ENCODE measurements at places on chromosomes 1 and 21.

GRCh38 chr1:198125995-198126735 is 30.6 kb upstream of the NEK7 start:
- no peak for DNase-seq

GRCh38 chr1:43853161-43853921 is 80.3 kb upstream of the ARTN start:
- DNase-seq = no peak

DNA sequence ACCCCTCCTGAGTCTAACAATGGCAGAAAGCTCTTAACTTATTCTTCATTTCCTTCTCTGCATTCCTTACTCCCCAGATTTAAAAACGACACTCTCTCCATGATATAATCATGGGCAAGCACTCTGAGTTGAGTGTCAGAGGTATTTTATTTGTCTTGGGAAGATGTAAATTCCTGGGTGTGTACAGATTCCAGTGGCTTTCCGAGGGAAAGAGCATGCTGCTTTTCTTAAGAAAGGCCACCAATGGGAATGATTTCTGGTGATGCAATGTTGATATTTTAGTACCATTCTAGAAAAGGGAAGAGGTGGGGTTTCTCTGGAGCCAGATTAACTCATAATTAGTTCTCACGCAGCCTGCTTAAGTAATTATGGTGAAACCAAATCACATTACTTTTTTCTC is 47.8 kb upstream of the BTG3 start:
- DNase-seq = no peak

- no peak for DNase-seq
Observed at GRCh38 chr1:183124259-183124658, 61.8 kb upstream of the LAMC2 start.

DNA sequence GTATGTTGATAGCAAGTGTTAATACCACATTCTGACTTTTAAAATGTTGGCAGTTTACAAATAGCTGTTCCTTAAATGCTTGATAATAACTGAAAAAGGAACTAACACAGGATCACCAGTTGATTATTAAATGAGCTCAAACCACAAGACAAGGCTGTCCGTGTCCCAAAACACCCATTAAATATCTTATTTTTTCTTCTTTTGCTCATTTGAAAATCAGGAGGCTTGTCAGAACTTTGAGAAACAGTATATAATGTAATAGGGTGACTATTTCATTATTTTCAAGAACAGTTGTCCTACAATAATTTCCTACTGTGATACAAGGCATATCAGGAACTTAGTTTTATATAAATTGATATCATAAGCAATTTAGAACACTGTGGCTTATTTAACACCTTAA is 2.7 kb downstream of the CDKN2C start:
- no peak for DNase-seq

- DNase-seq = no peak
Observed at GRCh38 chr21:43306391-43306790, 120.5 kb downstream of the SIK1 start.

- no peak for DNase-seq
Observed at GRCh38 chr1:113662101-113662500, 97.2 kb downstream of the PHTF1 start.

DNA sequence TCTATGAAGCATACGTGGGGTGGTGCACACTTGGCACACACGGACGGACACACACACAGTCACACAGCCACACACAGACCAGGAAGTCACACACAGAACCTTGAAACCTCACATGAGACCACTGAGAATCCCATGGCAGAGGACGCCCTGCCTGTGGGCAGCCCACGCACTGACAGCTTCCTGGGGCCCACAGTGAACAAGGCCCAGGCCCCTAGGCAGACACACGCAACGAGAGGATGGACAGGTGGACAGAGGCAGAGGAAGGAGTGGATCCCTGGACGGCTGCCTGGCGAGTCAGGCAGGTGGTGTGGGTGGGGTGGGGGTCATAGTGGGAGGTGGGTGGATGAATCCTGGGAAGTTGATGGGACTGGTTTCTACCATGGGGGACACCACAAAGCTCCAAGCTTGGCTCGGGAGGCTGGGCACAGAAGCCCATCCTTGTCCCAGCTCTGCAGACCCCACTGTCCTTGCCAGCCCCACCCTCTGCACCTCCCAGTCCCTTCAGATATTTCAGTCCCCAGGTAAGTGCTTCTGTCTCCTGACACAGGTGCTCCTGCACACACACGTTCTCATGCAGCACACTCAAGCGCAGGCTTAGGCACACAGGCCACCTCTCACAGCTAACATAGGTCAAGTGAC is 49.1 kb downstream of the WNT9A start:
- DNase-seq = no peak

DNA sequence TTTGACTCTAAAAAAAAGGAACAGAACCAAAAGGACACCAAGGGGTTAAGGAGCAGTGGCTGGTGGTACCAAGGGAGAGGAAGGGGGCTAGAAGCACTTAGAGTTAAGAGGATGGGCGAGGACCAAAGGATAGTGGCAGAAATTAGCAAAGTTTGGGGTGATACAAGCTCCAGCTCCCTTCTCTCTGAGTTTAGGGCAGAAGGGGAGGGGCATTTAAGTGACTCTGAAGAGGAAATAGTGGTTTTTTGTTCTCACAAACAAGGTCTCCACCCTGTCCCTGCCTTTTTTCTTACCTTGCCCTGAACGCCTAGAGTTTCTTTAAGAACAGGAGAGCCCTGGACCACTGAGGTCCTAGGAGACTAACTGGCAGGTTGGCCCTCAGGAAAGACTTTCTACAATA is 3.3 kb downstream of the CDC42SE1 start:
- DNase-seq = no peak

- DNase-seq = no peak
Observed at GRCh38 chr1:210653771-210654170, 325.1 kb downstream of the HHAT start.

GRCh38 chr1:51664421-51665240 is 47.7 kb downstream of the OSBPL9 start:
- no peak for DNase-seq

GRCh38 chr1:182910143-182910542 is 42.8 kb downstream of the SHCBP1L start:
- peak; percentile 27 for DNase-seq

GRCh38 chr1:109932679-109933078 is 22.0 kb downstream of the CSF1 start:
- no peak for DNase-seq

DNA sequence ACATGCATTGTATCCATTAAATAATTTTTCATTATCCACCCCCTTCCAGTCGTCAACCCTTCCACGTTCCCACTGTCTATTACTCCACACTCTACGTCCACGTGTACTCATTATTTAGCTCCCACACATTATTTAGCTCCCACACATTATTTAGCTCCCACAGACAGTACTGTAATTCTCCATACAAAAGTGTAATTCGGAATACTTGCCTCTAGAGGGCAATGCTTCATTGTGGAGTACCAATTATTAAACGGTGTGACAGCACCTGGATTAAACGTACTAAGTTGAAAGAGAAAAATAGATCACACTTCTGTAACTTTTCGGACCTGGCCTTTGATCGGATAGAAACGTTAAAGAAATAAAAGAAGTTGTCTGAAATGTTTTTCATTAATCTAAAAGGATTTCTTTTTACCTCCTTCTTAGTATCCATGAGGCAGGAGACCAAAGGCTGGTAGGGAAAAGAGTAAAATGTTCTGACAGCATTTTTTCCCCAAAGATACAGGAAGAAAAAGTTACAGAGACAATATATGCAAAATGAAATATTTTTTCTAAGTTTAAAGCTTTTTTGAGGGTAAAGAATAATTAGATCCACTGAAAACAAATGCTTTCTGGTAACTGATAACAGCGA is 99.2 kb downstream of the LHX8 start:
- peak; percentile 26 for DNase-seq

- DNase-seq = no peak
Observed at GRCh38 chr1:55006931-55007330, 8.2 kb downstream of the BSND start.

- no peak for DNase-seq
Observed at GRCh38 chr1:171343727-171344472, 29.9 kb downstream of the FMO4 start.

DNA sequence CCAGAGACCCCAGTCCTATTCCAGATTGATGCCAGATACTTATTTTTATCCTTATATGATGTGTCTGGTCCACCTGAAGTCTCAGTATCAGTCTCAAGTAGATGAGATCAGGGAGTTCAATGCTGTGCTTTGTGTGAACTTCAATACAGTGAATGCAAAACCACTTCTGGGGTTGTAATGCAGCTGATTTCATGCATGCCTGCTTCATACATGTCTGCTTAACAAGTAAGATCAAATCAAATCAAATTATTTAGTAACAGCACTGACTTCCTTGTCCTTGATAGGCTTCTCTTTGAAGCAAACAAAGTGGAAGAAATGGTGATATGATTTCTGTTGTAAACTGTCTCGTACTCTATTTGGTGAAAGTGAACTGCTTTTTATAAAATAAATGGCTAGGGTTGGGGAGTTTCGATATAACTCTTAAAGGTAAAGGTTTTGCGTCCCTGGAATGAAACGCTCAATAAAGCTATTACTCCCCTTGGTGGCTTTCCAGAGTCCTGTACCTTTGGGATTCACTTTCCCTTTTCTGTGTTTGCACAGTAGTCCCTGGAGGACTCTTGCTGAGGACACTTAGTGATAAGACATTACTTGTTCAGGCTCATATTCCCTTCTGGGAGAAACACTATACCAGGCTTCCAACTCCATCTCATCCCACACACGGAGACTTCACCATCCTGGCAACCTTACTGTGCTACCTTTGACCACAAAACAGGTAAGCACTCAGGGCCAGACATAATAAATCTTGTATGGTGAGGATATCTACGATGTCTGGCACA is 59.3 kb downstream of the FH start:
- DNase-seq = no peak

DNA sequence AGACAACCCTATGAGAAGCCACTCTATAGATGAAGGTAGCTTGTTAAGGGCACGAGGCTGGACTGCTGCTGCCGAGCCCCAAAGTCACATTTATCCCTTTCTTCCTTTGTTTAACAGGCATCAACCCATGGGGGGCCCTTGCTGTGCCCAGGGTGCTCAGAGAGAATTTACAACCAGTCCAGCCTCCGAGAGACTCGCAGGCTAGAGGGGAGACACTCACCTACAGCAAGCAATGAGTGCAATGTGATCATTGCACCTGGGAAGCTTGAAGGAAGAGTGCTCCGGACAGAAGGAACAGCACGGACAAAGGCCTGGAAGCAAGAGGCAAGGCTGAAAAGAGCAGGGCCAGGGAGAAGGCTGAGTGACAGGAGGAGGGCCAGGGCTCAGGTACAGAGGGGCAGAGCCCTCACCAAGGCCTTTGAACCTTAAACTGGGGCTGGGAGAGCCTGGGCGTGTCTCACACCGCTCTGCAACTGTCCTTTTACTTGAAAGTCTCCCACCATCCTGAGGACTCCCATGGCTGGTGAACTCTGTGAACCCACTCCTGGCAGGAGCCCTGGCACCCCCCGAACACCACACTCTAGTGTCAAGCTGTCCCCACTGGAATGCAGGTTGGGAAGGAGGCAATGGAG is 27.3 kb downstream of the DMRTB1 start:
- no peak for DNase-seq

DNA sequence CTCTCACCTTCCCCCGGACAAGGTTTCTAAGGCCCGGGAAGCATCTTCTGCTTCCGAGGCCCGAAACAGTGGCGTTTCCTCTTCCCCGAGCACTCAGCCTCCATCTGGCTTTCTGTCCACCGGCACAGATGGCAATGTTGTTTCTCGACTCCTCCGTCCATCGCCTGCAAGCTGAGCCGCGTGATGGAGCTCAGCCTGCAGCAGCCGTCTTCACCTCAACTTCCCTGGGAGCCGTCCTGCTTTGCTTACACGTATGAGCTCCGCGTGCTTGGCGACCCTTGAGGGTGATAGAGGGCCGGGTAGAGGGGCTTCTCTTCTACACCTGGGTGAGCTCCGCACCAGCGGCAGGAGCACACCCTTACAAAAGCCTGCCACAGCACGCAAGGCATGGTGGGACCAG is 80.4 kb downstream of the AJAP1 start:
- DNase-seq = no peak

DNA sequence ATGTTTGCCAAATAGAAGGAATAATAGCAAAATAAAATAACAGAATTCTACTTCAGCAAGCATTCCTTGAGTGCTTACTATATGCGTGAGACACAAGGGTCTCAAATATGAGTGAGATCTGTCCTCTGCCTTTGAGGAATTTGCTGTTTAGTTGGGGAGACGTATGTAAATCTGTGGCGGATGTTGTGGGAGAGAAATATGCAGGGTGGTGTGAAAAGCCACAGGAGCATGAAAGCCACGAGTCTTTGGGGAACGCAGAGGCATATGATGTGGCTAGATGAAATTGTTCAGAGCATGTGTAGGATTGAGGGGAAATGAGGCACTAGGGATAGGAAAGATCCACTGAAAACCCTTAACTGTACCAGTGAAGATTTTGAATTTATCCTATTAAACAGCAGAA is 244.4 kb downstream of the PBX1 start:
- DNase-seq = no peak

DNA sequence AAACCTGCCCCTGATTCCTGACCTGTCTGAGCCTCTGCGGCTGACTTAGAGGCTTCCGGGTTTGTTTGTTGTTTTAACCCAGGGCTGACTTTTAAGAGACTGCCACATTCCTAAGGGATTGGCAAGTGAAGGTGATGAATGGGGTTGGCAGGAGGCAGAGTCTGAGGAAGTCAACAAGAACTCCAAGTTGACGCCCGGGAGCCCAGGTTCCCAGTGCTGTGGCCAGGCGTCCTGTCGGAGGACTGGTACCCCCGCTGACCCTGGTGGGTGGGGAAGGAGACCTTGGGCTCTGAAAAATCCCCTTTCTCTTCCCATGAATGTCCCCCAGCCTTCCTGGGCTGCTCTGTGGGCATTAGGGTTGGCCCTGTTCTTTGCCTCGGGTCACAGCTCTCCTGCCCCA is 19.7 kb upstream of the EPS8L3 start:
- no peak for DNase-seq

- DNase-seq = no peak
Observed at GRCh38 chr1:240522122-240522822, 89.7 kb downstream of the GREM2 start.

DNA sequence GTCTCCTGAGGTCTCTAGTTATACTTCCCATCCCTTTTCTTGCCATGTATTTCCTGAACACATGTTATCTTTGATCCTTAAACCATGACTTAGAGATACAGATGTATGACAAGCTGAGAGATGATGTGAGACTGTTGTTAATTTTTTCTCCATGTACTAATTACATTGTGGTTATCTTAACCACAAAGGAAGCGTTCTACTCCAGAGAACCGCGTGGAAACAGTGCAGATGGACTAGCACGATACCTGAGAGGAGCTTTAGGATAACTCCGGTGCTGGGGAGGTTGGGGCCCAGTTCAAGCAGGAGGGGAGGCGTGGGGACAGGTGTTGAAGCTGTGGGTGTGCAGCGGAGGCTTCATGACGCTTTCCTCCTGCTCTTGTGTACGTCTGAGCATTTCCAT is 17.5 kb downstream of the PDE9A start:
- DNase-seq = no peak

GRCh38 chr1:60791226-60791625 is 291.1 kb upstream of the NFIA start:
- no peak for DNase-seq

Measured in D341Med (cell line).